ENCODE measurements at places on chromosomes 3 and 15.

- no peak for DNase-seq
Observed at GRCh38 chr3:71461114-71461513, 122.4 kb downstream of the FOXP1 start.

DNA sequence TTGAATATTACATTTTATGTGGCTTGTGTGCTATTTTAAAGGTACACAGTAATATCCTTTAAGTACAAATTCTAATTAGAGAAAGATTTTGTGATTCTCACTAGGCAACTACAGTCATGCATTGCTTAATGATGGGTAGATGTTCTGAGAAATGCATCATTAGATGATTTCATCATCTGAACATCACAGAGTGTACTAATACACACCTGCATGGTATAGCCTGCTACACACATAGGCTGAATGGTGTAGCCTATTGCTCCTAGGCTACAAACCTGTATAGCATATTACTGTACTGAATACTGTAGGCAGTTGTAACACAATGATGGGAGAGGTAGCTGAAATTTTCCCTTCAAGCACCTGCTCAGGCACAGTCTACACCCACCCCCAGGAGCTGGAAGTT lies 217.4 kb upstream of the EOMES start:
- DNase-seq, result no peak

DNA sequence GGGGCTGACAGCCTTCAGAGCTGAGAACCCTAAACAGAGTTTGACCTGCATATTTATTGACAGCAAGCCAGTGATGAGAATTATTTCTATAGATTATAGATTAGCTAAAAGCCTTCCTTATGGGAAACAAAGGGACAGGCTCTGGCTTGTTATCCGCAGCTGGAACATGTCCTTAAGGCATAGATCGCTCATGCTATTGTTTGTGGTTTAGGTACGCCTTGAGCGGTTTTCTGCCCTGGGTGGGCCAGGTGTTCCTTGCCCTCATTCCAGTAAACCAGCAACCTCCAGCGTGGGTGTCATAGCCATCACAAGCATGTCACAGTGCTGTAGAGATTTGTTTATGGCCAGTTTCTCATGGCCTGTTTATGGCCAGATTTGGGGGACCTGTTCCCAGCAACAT lies 10.2 kb upstream of the FAH start:
- DNase-seq, result no peak

GRCh38 chr15:49760749-49761148 lies 139.9 kb downstream of the DTWD1 start:
- no peak for DNase-seq

GRCh38 chr3:133965013-133965570 lies 64.6 kb downstream of the SLCO2A1 start:
- no peak for DNase-seq

DNA sequence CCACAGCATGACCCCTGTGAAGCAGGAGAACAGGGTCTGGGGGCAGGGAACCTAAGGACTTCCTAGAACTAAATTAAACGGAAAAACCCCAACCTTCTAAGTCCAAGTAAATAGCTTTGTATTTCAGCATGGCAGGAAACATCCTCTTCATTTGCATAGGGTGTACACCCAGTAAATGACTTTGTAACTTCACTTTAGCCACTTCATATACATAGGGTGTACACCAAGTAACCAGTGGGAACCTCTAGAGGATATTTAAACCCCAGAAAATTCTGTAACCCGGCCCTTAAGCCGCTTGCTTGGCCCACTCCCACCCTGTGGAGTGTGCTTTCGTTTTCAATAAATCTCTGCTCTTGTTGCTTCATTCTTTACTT lies 41.8 kb downstream of the FSD2 start:
- no peak for DNase-seq

DNA sequence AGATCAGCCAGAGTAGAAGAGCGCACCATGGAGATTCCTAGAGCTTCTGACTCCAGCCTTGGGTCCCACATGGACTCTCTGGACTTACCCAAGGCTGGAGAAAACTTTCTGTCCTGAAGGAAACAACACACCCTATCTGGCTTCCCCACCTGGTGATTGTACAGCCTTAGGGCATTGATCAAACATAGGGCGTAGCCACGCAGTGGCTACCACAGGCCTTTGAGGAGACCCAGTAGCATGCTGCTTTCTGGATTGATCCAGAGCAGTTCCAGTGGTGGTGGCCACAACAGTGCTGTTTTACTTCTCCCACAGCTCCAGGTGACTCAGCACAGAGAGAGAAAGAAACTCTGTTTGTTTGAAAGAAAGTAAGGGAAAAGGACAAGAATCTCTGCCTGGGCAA lies 23.5 kb downstream of the PYDC2 start:
- DNase-seq, result no peak

- DNase-seq, result no peak
Observed at GRCh38 chr3:111733154-111733553, 125.9 kb upstream of the PHLDB2 start.

- no peak for DNase-seq
Observed at GRCh38 chr3:12898290-12898964, 57.1 kb upstream of the RPL32 start.

DNA sequence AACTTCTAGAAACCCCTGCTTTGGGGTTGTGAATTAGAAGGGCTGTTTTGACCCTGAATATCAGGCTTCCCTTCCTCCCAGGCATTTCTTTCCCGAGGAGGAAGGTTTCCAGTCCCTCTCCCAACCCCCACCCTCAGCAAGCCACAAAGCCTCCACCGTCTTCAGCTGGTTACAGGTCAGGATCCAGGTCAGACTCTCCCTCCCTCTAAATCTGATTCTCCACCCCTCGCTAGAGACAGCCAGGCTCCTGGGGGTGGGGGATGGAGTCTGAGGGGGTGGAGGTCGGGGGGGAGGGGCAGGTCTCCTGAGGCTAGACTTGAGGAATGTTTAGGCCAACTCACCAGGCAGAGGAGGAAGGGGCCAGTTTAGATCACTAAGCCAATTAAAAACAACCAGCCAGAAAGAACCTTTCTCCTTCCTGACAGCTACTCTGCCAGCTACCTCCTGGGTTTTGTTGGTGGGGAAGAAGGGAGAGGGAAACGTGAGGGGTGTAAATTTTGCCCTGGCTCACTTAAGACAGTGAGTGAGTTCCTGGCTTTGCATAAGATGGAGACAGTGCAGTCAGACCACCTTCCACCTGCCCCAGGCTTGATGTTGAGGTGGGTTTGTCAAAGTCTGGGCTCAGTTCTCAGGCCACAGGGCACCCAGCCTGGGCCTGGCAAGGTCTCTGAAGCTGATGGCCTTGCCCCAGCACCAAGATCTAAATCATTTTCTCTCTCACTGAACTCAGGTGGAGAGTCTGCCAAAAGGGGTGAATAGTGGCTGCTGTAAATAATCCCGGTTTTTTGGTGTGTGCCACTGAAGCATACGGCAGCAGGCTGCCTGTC lies 19.5 kb downstream of the BMF start:
- DNase-seq, result no peak

- DNase-seq, result no peak
Observed at GRCh38 chr15:70474471-70475406, 288.6 kb downstream of the UACA start.

- DNase-seq, result no peak
Observed at GRCh38 chr3:28576614-28577200, 228.1 kb upstream of the AZI2 start.

DNA sequence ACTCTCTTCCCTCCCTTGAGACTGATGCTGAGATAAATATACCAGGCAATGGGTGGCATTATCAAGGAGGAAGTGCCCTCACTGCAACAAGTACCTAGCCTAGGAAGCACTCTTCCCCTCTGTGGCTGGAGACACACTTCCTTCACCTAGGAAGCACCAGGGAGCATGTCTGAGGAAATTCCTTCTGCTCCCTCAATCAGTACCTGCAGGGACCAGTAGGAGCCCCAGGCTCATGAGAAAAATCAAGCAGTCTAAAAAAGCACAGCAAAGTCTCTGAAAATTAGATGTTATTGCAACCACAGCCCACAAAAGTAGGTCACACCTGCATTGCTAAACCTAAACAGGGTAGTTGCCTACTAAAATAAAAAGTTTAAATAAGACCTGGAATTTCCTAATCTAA lies 78.2 kb upstream of the TRPM1 start:
- DNase-seq, result no peak

DNA sequence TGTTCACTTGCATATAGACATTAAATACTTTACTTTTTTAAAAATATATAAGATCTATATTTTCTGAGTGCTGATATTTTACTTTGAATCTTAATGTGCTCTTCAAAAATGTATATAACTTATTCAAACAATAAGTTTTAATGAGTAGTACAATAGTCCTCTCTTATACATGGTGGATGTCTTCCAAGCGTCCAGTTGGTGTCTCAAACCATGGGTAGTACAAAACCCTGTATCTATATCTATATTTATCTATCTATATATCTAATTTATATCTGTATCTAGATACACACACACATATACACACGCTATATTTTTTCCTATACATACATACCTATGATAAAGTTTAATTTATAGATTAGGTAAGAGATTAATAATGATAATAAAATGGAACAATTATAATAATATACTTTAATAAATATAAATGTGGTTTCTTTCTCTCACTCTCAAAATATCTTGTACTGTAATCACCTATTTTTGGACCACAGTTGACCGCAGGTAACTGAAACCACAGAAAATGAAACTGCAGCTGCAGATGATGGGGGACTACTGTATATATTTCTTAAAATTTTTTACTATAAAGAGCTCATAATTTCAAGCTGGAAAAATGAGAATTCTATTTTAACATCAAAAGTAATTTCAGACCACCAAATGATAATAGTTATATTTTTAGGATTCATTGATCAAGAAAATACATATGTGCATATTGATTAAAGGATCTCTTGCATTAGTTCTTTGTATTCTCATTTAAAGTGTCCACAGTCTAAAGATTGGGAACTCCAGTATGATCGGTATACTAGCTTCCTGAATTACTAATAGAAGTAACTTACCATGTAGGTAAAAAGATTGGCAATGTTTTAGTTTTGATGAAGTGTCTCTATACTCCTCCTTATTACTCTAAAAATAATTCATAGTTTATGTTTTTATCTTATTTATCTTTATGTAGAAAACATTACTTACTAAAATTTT lies 215.1 kb upstream of the MLF1 start:
- no peak for DNase-seq

All from activated T-helper 9 cell treated with anti-CD3 and anti-CD28 coated beads, Interleukin-2, amount 50 U/mL, for 16 hours (primary cell).